Activated CD8-positive, alpha-beta T cell treated with anti-CD3 and anti-CD28 coated beads, Interleukin-2, amount 10 ng/mL, durations not matched to agents 7 days and 5 days (primary cell): ENCODE measurements at places on chromosomes 1 and 21. TPM values are rescaled to one million over a fixed set of nuclear protein-coding genes. Genes with fewer than 3 reads are reported as not detected.

Gene TCP10L
- total RNA-seq, result 0.68 TPM

Gene RYR2
- not detected for total RNA-seq

Gene FCN3
- total RNA-seq, result not detected

Gene ATP6V1G3
- total RNA-seq, result not detected
